ENCODE measurements at places on chromosomes 5 and 9. TPM values are rescaled to one million over a fixed set of nuclear protein-coding genes. Genes with fewer than 3 reads are reported as not detected.

- no peak for DNase-seq
Observed at GRCh38 chr5:144276034-144276822, 105.6 kb downstream of the KCTD16 start.

The SCAI gene
- 10.4 TPM for total RNA-seq

The RXRA gene
- 46.4 TPM for total RNA-seq

GRCh38 chr9:16100537-16101091 is 547.8 kb downstream of the CCDC171 start:
- DNase-seq = no peak

DNA sequence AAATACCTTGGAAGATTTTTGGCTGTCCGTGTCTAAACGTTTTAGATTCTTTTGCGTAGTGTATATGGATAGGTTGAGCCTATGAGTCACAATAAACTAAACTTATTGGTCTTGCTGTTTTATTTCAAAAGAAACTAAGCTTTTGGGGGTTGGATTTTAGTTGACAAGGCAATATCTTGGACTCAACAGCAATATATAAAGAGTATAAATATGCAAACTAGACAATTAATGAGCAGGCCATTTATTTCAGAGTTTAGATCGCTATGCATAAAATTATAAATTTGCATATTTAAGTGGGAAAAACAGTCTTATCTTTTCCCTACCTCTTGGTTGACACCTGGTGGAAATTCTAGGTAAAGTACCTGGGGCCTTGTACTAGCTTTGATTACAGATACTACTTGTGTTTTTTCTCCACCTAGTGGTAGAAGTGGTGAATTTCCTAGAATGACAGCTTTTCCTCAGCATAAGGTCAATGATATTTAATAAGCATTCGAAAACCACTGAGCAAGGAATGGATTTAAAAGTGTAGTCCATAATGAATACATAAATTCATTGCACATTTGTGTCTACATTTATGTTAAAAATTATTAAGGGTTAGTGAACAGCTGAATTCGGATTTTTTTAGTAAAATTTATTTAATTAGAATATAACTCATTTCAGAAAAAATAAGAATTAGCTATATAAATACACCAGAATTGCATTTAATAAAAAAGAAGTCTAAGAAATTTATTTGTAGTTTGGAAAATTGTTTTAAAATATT is 1.7 kb upstream of the ARRDC3 start:
- no peak for DNase-seq

GRCh38 chr9:137744632-137745183 is 125.9 kb downstream of the EHMT1 start:
- DNase-seq = no peak

- no peak for DNase-seq
Observed at GRCh38 chr5:38660194-38660668, 103.8 kb upstream of the LIFR start.

DNA sequence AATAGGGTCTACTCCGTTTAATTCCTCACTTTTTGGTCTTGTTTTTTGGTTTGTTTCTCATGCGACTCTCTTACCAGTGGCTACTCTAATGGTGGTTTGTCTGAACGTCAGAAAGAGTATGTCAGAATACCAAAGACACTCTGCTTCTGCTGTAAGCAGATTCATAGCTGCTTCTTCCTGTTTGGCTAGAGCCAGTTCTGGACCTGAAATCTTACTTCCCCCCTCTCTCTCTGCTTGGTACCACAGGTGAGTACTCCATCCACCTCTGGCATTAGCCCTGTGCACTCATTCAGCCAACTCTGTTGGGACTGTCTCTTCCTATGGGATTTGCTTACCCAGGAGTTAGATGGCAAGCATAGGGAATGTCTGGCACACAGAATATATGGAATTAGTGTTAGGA is 6.6 kb downstream of the ZCCHC7 start:
- no peak for DNase-seq

GRCh38 chr9:127237801-127238200 is 26.8 kb upstream of the GARNL3 start:
- no peak for DNase-seq

DNA sequence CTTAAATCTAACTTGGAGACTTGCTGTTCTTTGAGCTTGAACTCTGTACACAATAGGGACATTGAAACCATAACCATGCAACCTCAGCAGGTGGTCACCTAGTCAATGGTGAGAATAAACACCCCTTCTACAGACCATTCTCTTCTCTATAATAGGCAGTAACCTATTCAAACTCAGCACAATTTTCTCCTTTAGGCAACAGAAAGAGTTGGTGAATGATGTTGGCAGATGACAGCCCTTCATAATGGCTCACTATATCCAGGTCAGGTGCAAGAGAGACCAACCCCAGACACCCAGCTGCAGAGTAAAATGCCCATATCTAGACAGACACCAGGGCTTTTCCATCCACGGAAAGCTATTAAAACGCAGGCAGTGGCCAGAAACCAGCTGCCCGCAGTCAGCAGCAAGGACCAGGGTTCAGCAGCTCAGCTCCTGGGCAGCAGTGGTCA is 106.7 kb downstream of the SERINC5 start:
- no peak for DNase-seq

- no peak for DNase-seq
Observed at GRCh38 chr5:138697720-138698360, 55.4 kb upstream of the CTNNA1 start.

GRCh38 chr5:131475541-131475941 is 159.5 kb downstream of the RAPGEF6 start:
- no peak for DNase-seq

DNA sequence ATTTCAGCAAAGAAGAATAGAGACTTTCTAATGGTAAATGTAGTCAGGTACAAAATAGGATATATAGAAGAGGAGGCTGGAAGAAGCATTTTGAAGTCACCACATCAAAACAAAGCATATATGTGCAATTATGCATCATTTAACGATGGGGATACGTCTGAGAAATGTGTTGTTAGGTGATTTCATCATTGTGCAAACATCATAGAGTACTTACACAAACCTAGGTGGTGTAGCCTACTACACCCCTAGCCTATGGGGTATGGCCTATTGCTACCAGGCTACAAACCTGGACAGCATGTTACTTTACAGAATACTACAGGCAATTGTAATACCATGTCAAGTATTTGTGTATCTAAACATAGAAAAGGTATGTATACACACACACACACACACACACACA is 28.4 kb downstream of the ELP1 start:
- DNase-seq = no peak

- no peak for DNase-seq
Observed at GRCh38 chr9:21985964-21986667, 8.1 kb downstream of the CDKN2A start.

Data from esophagus muscularis mucosa (tissue), 4 donors.